Skeletal muscle cell (primary cell): ENCODE measurements at places on chromosomes 3 and 15.

DNA sequence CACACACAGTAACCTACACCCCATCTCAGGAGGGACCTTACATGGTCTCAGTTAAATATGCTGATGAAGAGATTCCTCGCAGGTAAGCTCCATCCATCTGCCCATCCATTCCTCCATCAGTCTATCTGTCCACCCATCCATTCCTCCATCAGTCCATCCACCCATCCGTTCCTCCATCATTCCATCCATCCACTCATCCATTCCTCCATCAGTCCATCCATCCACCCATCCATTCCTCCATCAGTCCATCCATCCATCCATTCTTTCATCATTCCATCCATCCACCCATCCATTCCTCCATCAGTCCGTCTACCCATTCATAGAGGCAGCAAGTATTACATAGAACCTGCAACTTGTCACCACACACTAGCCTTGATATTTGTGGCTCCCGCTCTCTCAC, 77.9 kb downstream of the DNASE1L3 start:
- no peak for DNase-seq

GRCh38 chr3:61186030-61186429, 65.2 kb downstream of the FHIT start:
- DNase-seq = no peak

GRCh38 chr3:52091586-52092270, 35.4 kb upstream of the DUSP7 start:
- peak; percentile 36 for DNase-seq

- DNase-seq = no peak
These were observed 139.8 kb upstream of the PROK2 start for GRCh38 chr3:71924721-71925120.

- DNase-seq = no peak
These were observed 819.7 kb downstream of the FHIT start for GRCh38 chr3:60431599-60431958.

- no peak for DNase-seq
These were observed 426.4 kb upstream of the RGMA start for GRCh38 chr15:93515256-93516051.

DNA sequence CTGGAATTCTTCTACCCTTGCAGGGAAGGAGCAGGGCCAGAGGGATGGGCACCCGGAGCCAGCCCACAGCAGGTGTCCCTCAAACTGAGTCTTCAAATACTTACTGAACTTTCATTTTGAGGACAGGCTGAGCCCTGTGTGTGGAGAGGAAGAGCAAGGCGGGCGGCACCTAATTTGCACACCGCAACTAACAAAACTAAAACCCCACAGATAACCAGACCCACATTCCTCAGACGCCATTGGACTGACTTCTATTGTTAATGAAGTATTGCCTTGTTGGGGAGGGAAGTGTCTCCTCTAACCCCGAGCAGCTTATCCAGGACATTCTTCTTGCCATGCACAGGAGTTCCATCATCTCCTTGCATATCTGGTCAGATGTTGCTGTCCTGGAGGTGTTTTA, 105.2 kb upstream of the NR2E3 start:
- no peak for DNase-seq

DNA sequence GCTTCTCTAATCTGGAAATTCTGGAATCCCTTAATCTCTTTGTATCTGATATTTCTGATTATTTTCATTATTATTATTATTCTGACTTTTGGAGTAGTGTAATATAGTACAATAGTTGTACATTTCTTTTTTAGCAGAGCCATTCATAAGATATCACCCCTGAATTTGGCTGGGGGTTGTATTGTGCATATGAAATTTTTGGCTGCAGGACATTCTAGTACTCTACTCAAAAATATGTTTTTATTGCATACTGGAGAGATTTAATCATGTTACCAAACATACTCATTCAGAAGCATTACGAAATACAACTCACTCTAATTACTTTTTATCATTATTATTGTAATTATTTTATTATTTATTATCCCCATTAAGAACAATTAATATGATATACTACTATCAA, 589.7 kb upstream of the KCNMB2 start:
- no peak for DNase-seq

DNA sequence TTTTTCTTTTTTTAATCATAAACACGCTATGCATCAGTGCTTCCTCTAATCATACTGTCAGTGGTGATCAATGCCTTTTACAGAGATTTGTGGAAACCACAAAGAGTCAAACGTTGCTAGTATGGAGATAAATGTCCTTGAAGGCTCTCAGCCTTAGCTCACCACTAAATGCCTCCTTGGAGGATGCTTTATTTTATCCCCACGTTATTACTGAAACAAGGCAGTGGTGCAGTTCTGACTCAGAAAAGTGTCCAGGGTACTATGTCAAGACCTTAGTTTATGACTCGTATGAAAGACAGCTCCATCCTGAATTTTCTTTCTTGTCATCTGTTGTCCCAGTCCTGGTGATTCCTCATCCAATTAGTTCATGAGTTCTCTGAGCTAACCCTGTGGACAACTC, 1146.7 kb downstream of the IGSF11 start:
- peak; percentile 7 for DNase-seq

GRCh38 chr3:64224826-64225610, at the start of gene PRICKLE2:
Gene PRICKLE2, minus strand, starts transcription at chr3:64225466. Its CDS starts 26,539 bp downstream, at chr3:64198927.
- DNase-seq = peak; percentile 76

DNA sequence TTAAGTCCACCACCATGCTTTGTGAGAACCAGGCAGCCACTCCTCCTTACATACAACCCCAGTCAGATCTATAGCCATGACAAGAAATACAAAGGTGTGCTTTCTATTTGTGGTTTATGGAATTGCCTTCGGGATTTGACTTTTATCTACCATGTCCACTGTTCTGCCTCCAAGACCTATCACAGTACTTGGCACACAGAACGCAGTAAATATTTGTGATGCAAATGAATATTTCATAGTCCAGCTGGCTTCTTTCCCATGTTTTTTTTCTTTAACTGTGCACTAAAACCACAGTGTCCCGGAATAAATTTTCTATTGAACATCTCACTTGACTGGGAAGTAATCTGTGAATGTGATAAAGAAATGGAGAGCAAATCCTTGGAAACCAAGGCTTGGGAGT, 314.7 kb downstream of the RORA start:
- no peak for DNase-seq

DNA sequence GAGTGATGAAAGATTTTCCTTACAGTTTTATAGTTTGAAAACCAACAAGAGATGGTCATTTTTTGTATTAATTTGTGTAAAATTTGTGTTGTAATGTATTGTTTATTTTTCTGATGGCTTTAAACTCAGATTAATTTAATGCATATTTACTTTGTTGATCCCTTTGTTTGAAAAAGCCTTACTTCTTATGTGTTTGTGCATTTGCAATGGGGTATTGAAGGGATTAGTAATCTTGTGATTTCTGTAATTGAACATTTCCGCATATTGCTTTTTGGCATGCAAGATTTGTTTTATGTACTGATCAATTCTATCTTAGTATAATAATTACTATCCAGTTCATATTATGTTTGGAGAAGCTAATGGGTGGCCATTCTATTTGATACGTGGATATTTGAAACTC, 98.4 kb upstream of the ROBO1 start:
- DNase-seq = no peak

GRCh38 chr15:68413363-68414205, 18.4 kb downstream of the ITGA11 start:
- DNase-seq = no peak

DNA sequence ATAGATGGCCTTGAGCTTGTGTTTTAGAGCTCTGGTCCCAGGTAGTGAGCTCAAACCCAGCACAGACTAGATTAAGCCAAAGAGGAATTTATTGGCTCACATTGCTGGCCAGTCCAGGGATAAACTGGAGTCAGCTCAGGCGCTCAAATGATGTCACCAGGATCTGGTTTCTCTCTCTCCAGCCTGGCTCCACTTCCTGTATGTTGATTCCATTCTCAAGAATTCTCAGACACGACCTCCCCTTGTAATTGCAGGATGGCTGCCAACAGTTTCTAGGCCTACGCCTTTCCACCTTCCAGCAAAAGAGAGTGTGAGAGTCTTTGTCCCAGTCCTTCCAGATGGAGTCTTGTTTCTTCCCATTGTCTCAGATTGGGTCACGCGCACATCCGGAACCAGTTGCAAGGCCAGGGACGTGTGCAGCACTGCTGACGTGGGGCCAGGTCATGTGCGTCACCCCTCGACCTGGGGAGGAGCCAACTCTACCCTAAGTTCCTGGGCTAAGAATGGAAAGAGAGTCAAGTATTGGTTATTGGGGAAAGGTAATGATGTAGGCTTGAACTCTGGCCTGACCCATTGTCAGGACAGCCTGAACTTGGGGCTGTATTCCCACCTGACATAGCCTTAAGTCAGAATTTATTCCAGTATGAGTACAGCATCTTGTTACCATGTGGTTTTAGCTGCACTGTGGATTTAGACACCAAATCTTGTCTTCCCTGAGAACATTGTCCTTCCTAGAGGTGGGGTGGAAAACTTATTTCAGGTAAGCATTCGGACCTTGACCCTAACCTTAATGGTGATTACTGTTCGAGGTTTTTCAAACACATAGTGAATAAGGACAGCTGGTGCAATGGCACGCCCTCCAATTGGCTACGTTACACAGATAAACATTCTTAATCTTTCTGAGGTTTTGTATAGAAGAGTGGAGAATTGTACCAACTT, 31.6 kb downstream of the CACNA1D start:
- DNase-seq = peak; percentile 11

GRCh38 chr15:60804986-60805949, 326.3 kb upstream of the ICE2 start:
- DNase-seq = peak; percentile 56

DNA sequence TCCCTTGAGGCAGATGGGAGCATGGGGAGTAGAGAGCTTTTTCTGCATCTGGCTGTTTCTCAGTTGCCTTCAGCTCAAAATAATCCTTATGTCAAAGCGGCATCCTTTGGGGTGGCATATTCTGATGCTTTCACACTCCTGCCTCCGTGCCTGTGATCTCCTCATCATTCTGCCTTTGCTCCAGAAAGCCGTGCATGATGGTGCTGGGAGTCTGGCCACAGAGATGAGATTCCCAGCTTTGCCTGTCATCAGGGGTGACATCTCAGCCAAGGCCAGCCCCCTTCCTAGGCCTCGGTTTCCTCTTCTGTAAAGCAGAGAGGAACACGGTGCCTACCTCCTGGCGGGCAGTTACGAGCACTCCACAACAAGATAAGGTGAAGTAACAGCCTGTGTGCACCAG, 96.3 kb upstream of the ALDH1A3 start:
- no peak for DNase-seq

DNA sequence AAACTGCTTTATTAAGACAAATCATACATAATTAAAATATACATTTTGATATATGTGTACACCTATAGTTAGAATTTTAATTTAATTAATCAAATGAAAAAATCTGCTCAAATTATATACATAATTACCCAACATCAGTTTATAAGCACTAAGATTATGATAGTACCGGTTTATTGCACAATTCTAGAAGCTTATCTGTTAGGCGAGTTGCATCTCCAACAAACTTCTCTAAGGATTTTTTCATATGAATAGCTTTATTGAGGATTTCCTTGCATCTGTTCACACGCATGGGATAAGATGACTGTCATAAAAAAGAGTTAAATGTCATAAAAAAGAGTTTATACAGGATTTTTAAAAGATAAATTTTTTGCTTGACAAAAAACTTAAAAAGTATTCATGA, 19.9 kb upstream of the XRN1 start:
- DNase-seq = no peak

DNA sequence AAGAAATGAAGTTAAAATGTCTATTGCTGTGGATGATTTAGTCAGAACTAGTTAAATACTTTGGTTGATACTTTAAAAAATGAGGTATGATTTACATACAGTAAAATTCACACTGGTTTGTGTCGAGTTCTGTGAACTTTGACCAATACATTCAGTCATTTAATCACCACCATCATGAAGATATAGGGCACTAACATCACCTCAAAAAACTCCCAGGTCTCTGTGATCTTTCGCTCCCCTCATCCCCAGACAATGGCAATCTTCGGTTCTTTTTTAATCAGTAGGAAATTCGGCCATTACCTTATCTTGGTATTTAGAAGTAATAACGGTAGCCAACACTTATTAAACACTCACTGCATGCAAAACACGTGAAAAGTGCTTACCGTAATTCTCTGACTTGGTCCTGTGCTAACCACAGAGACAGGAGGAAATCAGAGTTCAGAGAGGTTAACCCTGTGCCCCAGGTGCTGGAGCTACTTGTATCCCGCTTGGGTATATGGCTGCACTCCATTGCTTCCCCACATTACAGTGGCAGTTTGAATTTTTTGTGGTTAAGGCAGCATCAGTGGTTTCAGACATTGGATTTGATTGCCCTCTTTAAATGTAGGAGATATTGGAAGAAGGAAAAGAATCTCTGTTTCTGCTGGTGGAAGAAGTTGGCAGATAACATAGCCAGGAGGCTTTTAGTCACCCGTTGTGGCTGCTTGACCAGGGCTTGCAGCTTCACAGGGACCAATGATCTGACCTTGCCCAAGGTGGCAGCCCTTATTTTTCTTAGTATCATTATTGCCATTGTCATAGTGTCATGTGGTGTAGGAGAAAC, 4.2 kb downstream of the PLCL2 start:
- no peak for DNase-seq

- no peak for DNase-seq
These were observed 88.6 kb downstream of the SLCO3A1 start for GRCh38 chr15:91941871-91942658.

GRCh38 chr3:187954873-187955586, 198.9 kb upstream of the LPP start:
- DNase-seq = peak; percentile 98

DNA sequence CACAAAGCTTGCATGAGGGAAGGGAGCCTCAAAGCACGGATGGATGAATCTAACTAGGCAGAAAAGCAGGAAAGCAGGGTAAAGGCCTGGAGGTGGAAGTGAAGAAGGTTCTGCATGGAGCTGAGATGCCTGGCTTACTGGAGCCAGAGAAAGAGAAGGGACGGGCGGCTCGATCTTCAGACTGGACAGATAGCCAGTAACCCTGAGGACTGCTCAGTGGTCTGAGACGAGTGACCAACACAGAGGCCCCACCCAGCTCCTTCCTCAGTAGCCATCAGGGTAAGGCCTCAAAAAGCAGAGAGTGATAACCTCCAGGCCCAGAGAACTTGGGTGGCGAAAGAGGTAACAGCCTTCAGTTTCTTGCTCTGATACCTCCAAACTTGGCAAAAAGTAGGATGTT, 6.4 kb downstream of the CLN6 start:
- no peak for DNase-seq

DNA sequence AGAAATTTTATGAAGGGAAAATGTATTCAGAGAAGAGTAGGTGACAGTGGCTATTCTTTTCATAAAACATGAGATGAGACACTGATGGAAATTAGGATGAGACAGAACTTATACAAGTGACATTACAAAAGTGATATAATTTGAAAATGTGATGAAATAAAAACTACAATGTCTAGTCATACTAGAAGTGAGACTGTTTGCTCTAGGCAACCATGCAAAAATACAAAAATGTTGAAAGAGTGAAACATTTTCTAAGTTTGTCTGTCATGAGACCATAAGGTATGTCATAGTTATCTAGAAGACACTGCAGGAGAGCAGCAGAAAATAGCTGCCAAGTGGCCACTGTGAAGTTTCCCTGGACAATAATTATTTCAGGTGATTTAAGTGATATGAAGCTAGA, 459.5 kb downstream of the DIPK2A start:
- DNase-seq = no peak

GRCh38 chr15:85692321-85692720, 102.4 kb downstream of the KLHL25 start:
- DNase-seq = no peak
